ENCODE measurements at places on chromosomes 2 and 18.

GRCh38 chr2:4144731-4145130 is 441.4 kb downstream of the DCDC2C start:
- DNase-seq: no peak

GRCh38 chr18:58054041-58054781 is 10.2 kb downstream of the NEDD4L start:
- no peak for DNase-seq

GRCh38 chr2:188570370-188570769 is 278.7 kb downstream of the GULP1 start:
- no peak for DNase-seq

DNA sequence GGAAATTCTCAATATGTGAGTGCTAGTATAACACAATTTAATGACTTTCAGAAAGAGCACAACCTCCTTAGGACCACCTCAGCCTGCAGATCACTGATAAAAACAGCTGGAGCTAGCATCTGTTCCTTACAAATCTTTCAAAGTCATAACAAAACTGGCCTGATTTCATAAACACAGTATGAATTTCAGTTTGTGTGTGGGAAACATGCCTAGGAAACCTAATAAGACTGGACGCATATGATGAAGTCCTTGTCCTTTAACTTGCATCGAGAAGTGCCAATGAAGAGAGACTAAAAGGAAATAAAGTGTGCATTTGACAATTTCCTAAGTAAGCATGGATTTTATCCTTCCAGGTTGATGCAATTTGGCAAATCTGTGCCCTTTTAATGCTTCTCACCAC is 74.1 kb upstream of the KLHL14 start:
- no peak for DNase-seq

- no peak for DNase-seq
Measured at GRCh38 chr2:59029058-59029457, 787.9 kb upstream of the FANCL start.

- DNase-seq: no peak
Measured at GRCh38 chr2:43515807-43516497, 79.9 kb downstream of the THADA start.

DNA sequence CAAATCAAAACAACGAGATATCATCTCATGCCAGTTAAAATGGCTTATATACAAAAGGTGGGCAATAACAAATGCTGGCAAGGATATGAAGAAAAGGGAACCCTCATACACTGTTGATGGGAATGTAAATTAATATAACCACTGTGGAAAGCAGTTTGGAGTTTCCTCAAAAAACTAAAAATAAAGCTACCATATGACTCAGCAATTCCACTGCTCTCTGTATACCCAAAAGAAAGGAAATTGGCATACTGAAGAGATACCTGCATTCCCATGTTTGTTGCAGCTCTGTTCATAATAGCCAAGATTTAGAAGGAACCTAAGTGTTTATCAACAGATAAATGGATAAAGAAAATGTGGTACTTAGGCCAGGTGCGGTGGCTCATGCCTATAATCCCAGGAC is 124.8 kb downstream of the MSTN start:
- DNase-seq: no peak

DNA sequence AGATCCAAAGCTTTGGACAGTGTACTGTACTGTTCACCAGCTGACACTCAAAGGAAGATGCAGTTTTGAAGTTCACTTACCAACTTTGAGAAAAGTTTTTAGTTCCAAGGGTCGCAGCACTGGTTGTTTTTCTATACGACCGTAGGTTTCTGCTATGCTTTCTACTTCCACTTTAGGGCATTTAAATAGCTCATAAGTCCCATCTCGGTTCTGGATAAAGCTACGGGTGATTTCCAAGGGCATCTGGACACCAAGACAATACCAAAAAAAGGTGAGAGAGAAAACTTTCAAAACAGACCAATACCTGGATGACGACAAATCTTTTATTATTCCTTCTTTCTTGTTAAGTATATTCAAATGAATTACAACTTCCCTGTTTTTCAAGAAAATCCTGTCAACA is 30.3 kb downstream of the C2orf42 start:
- no peak for DNase-seq

- no peak for DNase-seq
Measured at GRCh38 chr2:236107536-236107935, 60.6 kb downstream of the GBX2 start.

GRCh38 chr2:46663614-46664013 is 184.2 kb downstream of the TMEM247 start:
- DNase-seq: no peak

DNA sequence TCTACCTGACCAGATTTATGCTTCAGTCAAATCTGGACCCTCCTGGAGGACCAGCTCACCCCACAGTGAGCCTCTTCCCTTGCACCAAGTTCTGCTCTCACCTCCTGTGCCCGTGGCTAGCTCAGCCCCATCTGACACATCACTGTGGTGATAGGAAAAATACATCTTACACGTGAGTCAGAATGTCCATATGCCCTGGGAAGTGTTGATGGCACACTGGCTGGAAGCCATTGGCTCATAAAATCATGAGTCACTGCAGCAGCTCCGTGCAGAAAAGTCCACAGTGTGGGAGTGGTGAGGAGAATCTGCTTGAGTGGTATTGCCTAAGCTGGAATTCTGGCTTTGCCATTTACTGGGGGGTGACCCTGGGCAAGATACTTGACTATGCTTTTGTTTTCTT is 42.6 kb upstream of the RAPGEF4 start:
- no peak for DNase-seq

- DNase-seq: no peak
Measured at GRCh38 chr2:207502577-207503198, 27.1 kb upstream of the CREB1 start.

DNA sequence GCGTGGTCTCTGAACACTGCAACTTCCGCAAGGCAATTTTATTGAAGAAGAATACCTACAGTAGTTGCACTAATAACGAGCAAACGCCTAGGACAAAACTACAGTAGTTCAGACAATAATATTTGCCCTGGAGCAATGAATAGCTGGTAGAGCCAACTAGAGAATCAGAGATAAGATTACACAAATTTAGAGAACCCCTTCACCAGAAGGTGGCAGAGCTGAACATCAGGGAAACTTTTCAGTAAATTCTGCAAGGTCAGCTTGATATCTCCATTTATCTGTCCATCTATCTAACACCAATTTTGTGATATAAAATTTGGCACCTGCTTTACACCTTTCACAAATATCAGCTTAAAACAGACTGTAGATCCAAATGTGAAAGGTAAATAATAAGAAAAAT is 43.8 kb downstream of the CDH19 start:
- no peak for DNase-seq

- no peak for DNase-seq
Measured at GRCh38 chr2:74138600-74139323, 8.9 kb downstream of the BOLA3 start.

- no peak for DNase-seq
Measured at GRCh38 chr2:118812552-118812951, 34.9 kb downstream of the EN1 start.

- DNase-seq: no peak
Measured at GRCh38 chr2:239407112-239407511, 6.3 kb upstream of the HDAC4 start.

DNA sequence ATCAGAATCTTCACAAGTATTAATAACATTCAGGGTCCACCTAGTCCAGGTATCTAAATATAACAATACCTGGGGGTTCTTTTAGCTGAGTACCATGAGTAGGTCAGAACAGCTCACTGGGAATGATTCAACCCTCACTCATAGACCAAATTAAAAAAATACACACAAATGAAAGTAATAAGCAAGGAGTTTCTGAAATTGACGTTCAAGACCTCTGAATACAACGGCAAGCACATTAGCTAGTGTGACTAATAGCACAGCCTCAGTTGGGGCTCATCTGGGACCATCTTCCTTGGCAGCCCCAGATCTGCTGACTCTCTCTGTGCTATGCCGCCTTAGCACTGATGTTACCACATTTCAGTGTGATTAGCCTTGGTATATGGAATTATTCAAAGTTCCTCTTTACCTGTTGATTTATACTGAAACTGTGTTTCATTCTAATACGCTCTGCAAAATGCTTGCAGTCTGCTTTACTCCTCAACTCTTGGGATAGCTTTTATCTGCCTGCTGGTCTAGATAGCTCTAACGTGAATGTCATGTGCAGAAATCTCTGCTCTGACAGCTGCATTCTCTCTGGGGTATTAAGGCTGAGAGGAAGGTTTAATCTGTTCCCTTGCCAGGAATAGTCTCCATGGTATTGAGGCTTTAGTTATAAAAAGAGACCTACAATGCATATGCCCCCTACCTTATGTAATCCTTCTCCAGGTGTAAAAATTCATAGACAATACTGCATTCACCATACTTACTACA is 153.3 kb downstream of the METTL4 start:
- DNase-seq: no peak

DNA sequence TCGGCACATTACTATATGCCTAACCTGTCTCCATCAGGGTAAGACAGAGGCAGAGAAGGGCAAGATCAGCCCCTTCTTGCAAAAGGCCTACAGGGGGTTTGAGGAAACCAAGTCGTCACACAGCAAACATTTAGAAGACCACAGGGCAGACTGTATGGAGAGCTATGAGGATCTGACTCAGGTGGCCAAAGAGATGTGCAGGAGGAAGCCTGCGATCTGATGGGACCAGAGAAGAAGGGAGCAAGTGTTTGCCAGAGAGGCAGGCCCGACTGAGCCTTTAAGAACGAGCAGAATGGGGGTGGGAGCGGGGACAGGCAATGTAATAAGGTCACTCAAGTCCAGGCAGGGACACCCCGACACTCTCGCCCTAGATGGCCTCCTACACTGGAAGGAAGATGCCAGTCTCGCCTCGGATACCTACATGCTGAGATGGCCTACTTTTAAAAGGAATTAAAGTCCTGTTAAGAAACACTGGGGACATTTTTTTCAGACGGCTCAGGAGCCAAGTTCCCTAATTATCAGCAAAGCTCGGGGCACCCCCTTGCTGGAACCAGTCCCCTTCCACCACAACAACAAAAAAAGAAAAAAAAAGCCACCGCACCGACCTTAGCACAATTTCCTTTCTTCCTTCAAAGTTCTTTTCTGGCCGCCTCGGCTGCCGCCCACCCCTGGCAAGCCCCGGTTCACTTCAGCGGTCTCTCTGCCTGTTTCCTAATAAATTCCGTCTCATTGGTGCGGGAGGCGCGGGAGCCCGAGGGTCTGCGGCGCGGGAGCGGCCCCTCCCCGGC is 1.5 kb downstream of the SFXN5 start:
- peak; percentile 8 for DNase-seq

GRCh38 chr2:237446338-237446665 is 32.3 kb upstream of the COL6A3 start:
- no peak for DNase-seq

DNA sequence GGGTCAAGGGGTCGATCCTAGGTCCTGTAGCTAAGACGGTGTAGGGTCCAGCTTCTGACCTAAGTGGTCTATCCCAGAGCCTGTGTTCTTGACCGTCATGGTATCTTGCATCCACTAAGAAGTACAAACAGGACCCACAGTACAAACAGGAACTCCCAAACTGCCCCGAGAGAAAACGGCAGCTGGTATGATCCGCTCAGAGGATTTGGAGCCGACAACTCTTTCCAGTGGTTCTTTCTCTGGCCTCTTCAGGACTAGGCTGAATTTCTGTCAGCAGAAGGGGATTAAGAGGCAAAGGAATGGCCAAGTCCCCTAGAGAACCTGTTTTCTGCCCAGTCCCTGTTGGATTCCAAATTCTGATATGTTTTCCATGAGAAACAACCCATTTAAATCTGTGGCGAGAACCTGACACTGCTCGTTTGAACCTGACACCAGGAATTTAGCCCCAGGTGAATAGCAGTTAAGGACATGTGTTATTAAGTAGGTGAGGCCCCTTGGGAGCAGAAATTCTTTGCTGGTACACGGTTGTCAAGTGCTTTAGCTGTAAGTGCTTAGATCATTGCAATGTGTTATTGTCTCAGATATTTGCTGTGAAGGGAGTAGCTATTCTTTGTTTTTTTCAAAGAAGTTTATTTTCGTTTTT is 50.5 kb upstream of the TXNDC2 start:
- DNase-seq: no peak

DNA sequence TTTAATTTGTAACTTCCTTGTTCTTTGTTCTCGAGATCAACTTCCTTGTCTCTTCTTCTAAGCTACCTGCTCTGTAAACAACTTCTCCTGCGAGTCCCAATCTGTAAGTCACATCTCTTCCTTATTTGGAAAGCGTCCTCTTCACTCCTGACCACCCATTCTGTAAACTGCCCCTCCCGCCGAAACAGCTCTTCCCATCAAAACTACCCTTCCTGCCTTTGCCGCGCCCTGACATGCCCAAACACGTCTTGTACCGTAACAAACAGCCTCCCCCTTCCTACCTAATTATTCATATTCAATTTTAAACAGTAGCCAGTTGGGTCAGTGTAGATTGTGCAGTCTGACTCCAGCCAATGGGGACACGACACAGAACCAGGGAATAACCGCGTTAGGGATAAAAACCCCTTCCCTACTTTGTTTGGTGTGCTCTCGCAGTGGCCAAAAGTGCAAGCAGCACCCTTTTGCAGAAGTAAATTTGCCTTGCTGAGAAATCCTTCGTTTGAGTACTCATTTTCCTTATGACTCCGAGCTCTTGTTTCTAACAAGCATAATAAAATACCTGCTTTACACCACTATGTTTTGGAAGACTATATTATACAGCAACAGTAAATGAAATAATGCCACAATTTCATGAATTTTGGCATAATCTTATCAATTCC is 39.8 kb downstream of the PIAS2 start:
- DNase-seq: no peak

DNA sequence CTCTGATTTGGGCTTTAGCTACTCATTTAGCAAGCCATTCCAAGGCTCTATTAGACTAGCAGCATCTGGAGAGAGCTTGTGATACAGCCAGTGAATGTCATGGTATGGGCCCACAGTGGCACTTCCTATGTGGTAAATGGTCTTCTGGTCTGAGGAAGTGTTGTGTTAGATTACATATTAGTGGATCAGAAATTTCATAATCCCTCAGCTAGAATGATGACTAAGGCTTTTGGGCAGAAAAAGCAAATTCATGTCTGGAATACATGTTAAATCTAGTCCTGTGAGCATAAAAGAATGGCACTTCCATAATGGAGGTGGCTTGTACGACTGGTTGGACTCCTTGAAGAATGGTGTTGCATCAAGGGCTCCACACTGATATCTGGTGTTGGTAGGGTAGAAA is 436.8 kb upstream of the CWC22 start:
- no peak for DNase-seq

- DNase-seq: no peak
Measured at GRCh38 chr2:86011449-86011941, 94.2 kb downstream of the POLR1A start.

GRCh38 chr2:128425731-128426620 is 107.3 kb upstream of the HS6ST1 start:
- DNase-seq: no peak
